ENCODE measurements at places on chromosomes 16 and 17. TPM values are rescaled to one million over a fixed set of nuclear protein-coding genes. Genes with fewer than 3 reads are reported as not detected.

Gene SEPTIN1
- total RNA-seq = 2.0 TPM

Gene RASD1
- 1.3 TPM for total RNA-seq

Gene KCNJ2
- 0.03 TPM for total RNA-seq

Gene FBF1
- 8.0 TPM for total RNA-seq

Gene TBL3
- total RNA-seq = 37.8 TPM

Gene ATF7IP2
- 12.7 TPM for total RNA-seq

Gene KRT33A
- not detected for total RNA-seq

Gene SP6
- 3.4 TPM for total RNA-seq

Gene GNAO1
- total RNA-seq = 0.65 TPM

Gene GPS2
- 95.3 TPM for total RNA-seq

Gene CCL23
- not detected for total RNA-seq

Gene WNT3
- 4.2 TPM for total RNA-seq

Gene MT1G
- not detected for total RNA-seq

Gene IL32
- total RNA-seq = 29.8 TPM

Gene EARS2
- 30.0 TPM for total RNA-seq

Gene NLK
- total RNA-seq = 6.4 TPM

Gene KRT25
- total RNA-seq = not detected

Gene PRKCB
- total RNA-seq = 0.25 TPM

Gene CFAP20
- total RNA-seq = 53.2 TPM

Gene TNRC6C
- 1.3 TPM for total RNA-seq

Gene SCARF1
- 0.18 TPM for total RNA-seq

Gene TBC1D3G
- not detected for total RNA-seq

Gene GPR179
- total RNA-seq = 0.02 TPM

Gene SLC16A13
- 8.1 TPM for total RNA-seq

Gene CRHR1
- total RNA-seq = 0.20 TPM

Gene KRTAP2-2
- total RNA-seq = not detected

Gene HOXB4
- 0.07 TPM for total RNA-seq

Gene TBC1D3H
- total RNA-seq = not detected

Gene DNAH2
- 0.03 TPM for total RNA-seq

Gene SLC5A2
- 0.24 TPM for total RNA-seq

Gene GNG13
- not detected for total RNA-seq

Gene UNC45B
- not detected for total RNA-seq

Gene SBK1
- 0.22 TPM for total RNA-seq

Gene CKLF
- 68.3 TPM for total RNA-seq

Gene ZG16
- not detected for total RNA-seq

Gene ASIC2
- total RNA-seq = 2.2 TPM

Gene TNFRSF17
- not detected for total RNA-seq

Gene UTS2R
- not detected for total RNA-seq

Gene RAB37
- total RNA-seq = 1.1 TPM

Gene RAC3
- 31.7 TPM for total RNA-seq

Gene GAS2L2
- total RNA-seq = 0.09 TPM

Gene TBC1D28
- total RNA-seq = not detected

Gene AANAT
- 0.26 TPM for total RNA-seq

Gene REXO5
- 4.6 TPM for total RNA-seq

Gene SPHK1
- total RNA-seq = 38.3 TPM

Gene GP1BA
- not detected for total RNA-seq

Gene FNDC8
- not detected for total RNA-seq

Gene LRRC37A3
- 2.2 TPM for total RNA-seq

Gene GRAPL
- not detected for total RNA-seq

Gene GTF3C1
- total RNA-seq = 68.4 TPM

Gene PIRT
- total RNA-seq = not detected

Gene KRT40
- not detected for total RNA-seq

Gene SEZ6
- total RNA-seq = not detected

Gene KRTAP2-1
- total RNA-seq = not detected

Gene MNT
- 15.0 TPM for total RNA-seq

Gene SLFN14
- not detected for total RNA-seq

Gene HSBP1
- total RNA-seq = 128 TPM

Gene CAPN15
- 76.6 TPM for total RNA-seq
